ENCODE measurements at places on chromosomes 5 and 9. TPM values are rescaled to one million over a fixed set of nuclear protein-coding genes. Genes with fewer than 3 reads are reported as not detected.

The ZCCHC10 gene
- 23.4 TPM for polyA plus RNA-seq

The SEMA5A gene
- polyA plus RNA-seq: 1.3 TPM

The IFNB1 gene
- polyA plus RNA-seq: not detected

The CAMLG gene
- polyA plus RNA-seq: 22.9 TPM

The OTP gene
- polyA plus RNA-seq: not detected

The LCN9 gene
- not detected for polyA plus RNA-seq

The DAB2 gene
- 2.4 TPM for polyA plus RNA-seq

The ABO gene
- 7.7 TPM for polyA plus RNA-seq

The ACSL6 gene
- 0.28 TPM for polyA plus RNA-seq

The PCDHB14 gene
- 0.67 TPM for polyA plus RNA-seq

The ZDHHC12 gene
- polyA plus RNA-seq: 73.2 TPM

Data from esophagus (tissue), 2 donors.